ENCODE measurements at places on chromosomes 16 and 17.

- DNase-seq = peak; percentile 90
Observed at GRCh38 chr17:17036524-17036998, 5.7 kb upstream of the MPRIP start.

DNA sequence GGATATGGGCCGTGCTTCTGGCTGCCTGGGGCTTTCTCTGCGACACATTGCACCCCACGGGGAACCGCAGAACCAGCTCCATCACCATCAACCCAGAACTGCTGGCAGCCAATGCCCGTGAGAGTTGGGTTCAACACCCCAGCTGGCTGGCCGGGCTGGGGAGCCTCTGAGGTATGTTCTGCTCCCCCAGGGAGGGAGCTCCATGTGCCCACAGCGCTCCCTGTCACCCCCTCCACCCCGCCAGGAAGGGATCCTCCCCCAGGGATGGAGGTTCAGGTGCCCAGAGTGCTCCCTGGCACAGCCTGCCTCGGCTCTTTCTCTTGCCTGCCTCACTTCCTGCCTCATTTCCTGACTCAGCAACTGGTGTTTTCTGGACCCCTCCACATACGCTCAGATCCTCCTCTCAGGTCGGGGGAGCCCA lies 24.2 kb upstream of the MPRIP start:
- no peak for DNase-seq

DNA sequence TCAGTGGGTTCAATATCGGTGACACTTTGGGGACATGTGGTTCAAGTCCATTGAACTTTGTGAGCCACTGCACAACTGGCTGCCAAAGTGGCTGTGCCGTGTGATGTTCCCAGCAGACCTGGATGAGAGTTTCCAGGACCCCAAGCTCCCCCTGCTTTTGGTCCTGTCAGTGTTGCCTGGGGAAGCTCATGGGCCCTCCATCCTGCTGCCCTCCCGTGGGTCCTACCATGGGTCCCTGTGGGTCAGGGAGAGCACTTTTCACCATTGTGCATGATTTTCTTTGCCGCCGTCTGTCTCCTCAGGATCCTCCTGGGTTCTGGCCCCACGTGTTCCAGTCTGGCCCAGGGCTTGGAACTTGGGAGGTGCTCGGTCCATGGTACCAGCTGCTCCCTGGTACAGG lies 38.1 kb downstream of the LGALS9 start:
- DNase-seq = no peak

GRCh38 chr16:84331998-84332780 lies 36.1 kb upstream of the ATP2C2 start:
- no peak for DNase-seq

DNA sequence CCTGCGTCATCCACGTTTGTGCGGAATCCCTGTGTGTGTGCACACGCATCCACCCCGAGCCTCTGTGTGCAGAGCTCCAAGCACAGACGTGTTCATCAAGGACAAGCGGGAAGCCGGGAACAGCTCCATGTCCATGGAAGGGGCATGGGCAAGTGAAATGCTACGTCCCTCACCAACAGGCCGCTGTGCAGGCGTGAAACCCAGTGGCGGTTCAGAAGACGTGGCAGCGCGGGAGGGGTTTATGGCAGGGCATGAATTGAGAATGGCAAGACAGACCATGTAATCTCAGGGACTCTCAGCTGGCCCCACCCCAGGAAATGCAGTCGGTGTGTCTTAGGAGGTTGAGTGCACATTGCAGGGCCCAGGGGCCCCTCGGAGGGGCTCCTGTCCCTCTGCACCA lies 52.7 kb downstream of the TBC1D16 start:
- no peak for DNase-seq

DNA sequence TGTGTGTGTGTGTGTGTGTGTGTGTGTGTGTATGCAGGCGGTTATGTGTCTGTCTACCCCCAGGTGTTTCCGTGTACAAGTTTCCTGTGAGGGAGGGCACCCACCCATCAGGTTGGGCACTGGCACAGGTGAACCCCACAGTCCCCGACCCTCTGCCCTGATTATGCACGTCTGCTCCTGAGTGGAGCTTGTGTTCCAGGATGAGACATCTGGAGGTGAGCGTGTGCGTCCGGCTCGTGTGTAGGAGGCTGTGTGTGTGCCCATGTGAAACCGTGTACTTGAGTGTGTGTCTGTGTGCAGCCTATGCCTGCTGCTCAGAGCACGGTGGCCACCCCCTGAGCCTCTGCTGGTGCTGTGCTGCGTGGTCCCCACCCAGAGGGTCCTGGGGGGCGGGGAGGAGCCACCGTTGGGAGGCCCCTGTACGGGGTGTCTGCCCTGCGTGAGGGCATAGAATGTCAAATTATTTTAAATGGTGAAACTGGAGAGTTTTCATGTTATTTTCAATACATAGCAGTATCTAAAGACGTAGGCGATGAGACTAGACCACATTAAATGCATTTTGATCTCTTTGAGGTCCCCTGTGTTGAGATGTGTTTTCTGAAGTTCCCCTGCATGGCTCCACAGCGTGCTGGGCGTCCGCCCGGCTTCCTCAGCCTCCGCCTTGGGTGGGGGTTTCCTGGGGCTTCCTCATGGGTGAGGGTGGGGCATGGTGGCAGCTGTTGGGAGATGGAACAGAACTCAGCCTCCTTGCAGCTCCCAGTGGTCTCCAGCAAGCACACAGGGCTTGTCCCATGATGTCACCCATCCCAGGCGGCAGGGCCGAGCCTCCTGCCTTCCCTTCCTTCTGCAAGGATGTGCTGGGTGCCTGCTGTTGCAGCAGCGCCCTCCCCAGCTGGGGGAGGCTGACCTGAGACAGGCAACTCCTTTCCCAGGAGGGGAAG lies 43.4 kb downstream of the KCNJ12 start:
- DNase-seq = no peak

GRCh38 chr16:280552-280951 lies at the start of gene ARHGDIG:
Gene ARHGDIG, plus strand, starts transcription at chr16:280591. Its CDS starts 90 bp downstream, at chr16:280681.
- DNase-seq = no peak

DNA sequence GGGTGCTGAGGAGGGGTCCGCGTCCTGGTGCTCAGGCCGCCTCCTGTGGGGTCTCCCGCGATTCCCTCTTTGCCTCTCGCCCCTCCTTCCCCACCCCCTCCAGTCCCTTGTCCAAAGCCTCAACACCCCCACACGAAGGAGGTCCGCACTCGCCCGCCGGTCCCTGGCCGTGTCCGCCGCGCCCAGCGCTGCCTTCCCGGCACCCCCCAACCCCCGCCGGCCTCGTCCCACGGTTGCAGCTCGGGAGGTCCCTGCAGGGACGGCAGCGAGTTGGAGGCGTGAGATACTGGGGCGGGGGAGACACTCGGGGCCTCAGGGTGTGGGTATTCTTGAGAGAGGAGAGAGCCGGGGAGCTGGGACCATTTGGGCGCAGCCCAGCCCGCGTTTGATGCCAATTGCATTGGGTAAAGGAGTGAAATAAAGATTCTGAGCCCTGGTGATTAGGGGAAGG lies 468 bp downstream of the FLYWCH2 start:
- DNase-seq = peak; percentile 52

- no peak for DNase-seq
Observed at GRCh38 chr17:74565126-74565525, 2.2 kb downstream of the CD300H start.

DNA sequence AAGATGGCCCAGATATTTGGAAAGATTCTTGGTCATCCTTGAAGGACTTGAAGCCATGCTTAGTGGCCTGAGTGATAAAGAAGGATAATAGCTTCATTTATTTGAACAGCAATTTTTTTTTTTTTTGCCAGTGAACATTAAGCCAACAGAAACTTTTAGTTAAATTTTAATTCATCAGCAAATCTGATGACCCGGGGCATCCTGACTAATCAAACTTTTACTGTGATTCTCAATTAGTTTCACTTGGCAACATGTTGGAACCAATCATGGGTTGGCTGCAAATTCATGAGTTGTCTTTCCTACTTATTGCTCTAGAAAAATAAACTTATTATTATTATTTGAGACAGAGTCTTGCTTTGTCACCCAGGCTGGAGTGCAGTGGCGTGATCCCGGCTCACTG lies 74.4 kb downstream of the SHISA9 start:
- DNase-seq = no peak

DNA sequence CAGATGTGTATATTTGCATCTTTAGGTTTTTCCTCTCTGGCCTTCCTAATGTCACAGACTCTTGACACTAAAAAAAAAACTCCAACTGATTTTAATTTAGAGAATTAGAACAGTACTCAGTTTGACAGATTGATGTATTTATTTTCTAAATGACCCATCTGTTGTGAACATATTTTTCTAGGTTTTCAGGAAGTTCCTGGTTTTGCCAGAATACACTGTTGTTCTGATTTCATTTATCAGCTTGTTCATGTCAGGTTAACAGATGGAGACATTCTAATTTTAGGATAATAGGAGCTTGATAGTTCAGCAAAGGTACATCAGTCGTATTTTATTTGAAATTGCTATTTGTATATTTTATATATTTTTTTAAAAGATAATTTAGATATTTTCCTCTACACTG lies 133.4 kb downstream of the TANC2 start:
- DNase-seq = no peak

DNA sequence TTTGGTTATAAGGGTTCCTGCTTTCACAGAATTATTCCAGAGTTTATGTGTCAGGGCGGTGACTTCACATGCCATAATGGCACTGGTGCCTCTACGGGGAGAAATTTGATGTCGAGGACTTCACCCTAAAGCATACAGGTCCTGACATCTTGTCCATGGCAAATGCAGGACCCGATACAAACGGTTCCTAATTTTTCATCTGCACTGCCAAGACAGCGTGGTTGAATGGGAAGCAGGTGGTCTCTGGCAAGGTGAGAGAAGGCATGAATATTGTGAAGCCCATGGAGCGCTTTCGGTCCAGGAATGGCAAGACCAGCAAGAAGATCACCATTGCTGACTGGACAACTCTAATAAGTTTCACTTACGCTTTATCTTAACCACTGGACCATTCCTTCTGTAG lies 39.6 kb upstream of the CDRT4 start:
- DNase-seq = no peak

DNA sequence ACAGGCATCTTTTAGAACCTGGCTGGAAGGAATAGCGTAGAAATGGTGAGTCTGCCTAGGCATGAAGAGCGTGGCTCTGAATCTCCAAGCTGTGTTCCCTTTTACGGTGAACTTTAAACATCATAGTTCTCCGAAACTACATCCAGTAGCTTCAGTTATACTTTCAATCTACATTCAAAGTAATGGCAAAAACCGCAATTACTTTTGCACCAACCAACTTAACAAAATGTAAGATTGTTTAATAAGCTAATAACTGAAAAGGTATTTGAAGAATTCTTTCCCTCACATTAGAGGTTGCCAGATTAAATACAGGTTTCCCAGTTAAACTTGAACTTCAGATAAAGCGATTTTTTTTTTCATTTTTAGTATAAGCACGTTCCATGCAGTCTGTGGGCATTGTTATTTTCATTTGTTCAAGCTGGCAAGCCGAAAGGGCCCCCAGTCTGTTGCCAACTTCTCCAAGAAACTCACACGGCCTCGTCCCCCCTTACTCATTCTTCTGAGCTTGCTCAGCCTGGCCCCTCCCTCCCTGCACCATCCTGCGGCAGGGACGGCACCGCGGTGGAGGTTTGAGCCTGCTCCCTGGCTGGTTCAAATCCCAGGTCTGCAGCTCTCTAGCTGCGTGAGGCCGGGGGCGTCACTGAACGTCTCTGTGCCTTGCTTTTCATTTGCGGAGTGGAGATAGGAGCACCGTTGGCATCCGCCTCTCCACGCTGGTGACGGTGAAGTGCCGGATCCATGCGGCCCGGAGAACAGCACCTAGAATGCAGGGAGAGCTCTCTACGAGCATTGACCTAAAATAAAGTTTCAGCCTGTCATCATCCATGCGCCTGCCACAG lies 3.5 kb upstream of the MTHFSD start:
- no peak for DNase-seq

- no peak for DNase-seq
Observed at GRCh38 chr16:86107215-86107825, 208.4 kb downstream of the IRF8 start.

DNA sequence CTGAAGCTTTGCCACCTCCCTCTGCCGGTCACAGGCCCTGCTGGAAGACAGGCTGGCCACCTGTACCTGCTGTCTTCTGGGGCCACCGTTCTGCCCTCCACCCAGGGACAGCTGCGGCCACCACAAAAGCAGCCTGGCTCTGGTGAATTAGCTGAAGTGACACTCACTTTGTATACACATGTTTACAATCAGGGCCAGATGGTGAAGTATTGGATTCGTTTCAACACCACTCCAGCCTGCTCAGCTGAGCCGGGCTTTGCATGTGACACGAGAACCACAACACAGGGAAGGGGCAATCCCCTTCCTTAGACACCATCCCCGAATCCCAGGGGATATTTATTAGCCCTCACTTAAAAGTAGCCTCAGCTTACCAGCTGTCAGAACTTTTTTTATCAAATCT lies 191.5 kb upstream of the RPL38 start:
- no peak for DNase-seq
